ENCODE measurements at places on chromosomes 1 and 21.
A peak's percentile ranks its signal among the peaks of the same experiment; 100 is the strongest.

GRCh38 chr1:21622466-21623315, 46.5 kb downstream of the RAP1GAP start:
- no peak for DNase-seq

GRCh38 chr1:87024936-87025540, 110.6 kb downstream of the HS2ST1 start:
- peak; percentile 25 for DNase-seq

GRCh38 chr1:56993475-56993874, 27.7 kb upstream of the C8B start:
- DNase-seq = no peak

- DNase-seq = no peak
Measured at GRCh38 chr1:52928015-52928404, 934 bp downstream of the SCP2 start.

- DNase-seq = no peak
Measured at GRCh38 chr1:115134850-115135480, 45.7 kb upstream of the TSPAN2 start.

DNA sequence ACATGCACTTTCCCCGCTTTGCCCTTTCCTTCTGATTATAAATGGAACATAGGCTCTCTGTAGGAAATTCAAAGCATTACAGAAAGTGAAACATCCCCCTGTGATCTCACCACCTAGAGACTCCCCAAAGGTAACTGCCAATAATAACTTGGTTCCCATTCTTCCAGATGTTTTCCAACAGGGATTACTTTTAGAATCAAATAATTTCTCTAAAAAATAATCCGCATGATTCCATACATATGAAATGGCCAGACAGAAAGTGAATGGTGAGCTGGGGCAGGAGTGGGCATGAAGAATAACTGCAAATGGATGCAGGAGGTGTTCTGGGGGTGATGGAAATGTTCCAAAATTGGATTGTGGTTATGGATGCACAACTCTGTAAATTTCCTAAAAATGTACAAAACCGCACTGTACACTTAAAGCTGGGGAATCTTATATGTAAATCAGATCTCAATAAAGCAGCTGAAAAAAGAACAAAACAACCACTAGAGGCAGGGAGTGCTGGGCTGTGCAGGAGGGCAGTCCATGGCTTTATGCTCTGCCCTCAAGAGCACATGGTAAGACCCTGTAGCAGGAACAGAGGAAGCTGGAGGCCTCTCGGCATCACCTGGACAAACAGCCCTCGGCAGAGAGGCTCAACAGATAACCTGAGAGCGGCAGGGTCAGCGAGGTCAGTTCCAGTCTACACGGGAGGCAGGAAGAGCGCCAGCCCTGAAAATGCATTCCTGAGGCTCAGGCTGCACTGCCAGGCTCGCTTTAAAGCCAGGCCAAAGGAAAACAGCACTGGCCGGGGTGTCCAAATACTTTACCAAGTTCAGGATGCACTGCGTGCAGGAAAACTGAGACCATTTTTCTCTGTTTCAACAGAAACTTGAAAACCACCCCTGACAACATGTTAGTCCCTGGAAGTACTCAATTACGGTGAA, 39.7 kb downstream of the CAPZB start:
- no peak for DNase-seq

DNA sequence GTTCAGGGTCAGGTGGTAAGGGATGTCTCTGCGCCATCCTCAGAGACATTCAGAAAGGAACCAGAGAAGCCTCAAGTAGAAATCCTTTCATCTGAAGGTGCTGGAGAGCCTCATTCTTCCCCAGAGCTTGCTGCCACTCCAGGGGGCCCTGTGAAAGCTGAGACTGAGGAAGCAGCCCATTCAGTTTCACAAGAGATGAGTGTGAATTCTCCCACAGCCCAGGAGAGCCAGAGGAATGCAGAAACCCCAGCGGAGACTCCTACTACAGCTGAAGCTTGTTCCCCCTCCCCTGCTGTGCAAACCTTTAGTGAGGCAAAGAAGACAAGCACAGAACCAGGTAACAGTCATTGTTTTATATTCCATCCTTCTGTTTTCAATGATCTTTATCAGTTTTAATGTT, 38.7 kb downstream of the ZBTB40 start:
- no peak for DNase-seq

All from T-cell (primary cell).